NCI-H187 (cell line): ENCODE measurements at places on chromosomes 11 and 22.

DNA sequence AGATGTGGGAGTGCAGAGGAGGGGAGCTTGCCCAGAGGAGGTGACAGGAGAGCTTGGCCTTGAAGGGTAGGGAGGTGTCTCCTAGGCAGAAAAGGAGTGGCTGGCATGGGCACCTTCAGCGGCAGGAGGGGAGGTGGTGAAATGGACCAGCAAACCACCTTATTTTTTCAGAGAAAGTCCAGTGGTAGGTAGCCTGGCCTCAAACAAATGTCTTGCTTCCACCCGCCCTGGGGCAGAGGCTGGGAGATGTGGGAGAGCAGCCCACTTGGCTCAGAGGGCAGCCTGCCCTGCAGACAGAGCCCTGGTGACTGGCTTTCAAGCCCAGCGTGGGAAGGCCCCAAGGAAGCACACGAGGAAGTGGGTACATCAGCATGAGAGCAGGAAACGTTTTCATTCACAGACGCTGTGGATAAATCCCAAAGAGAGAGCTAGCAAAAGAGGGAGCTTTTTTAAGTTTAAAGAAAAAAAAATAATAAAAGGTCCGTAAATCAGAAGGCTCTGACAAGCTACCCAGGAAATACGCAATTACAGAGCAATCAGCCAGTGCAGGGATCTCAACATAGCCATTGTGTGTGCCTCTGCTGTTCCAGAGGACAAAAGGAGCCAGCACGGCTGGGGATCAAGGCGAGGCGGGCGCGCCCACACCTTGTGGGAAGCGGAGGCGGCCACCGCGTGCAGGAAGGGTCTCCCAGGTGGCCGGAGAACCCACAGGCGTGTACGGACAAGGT lies 238.7 kb upstream of the PLET1 start:
- DNase-seq = no peak

DNA sequence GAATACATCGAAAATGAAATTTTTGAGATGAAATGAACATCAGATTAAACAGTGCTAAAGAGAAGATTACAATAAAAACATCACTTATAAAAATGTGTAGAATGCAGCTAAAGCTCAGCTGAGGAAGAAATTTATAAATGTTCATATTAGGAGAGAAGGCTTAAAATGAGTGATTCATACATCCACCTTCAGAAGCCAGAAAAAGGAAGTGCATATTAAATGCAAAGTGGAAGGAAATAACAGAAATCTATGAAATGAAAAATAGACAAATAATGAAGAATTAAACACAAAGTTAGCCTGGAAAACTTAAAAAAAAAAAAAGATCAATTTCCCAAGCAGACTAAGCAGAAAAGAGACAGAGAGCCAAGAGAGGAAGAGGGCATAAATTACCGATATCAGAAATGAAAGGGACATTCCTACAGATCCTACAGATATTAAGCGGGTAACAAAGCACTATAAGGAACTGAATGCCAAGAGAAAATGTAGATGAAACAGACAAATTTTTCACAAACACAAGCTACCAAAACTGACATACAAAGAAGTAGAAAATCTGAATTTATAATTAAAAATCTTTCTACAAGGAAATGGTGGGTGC lies 7.2 kb upstream of the MOB2 start:
- DNase-seq = no peak

DNA sequence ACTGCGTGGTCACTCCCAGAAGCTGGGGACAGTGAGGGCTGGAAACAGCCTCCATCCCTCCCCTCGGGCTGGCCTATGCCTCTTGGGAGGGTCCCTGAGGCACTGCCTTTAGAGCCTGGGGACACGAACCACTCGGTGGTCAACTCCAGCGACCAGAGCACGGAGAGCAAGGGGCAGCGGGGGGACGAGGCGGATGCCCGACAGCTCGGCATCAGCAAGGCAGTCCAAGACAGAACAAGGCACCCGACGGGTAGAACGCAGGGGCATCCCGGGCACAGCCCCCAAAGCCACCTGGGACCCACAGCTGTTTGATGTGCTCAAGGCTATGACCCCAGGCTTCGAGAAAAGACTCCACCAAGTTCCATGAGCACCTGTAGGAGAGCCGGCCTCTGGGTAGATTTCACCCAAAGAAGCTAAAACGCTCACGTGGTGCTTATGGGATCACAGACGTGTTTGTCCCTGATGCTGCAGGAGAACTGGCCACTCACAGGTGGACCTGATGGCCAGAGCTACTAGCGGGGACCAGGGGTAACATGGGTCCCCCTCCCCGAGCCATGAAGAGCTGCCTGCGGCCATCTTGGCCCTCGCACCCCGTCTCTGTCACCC lies 510 bp upstream of the LSP1 start:
- no peak for DNase-seq

DNA sequence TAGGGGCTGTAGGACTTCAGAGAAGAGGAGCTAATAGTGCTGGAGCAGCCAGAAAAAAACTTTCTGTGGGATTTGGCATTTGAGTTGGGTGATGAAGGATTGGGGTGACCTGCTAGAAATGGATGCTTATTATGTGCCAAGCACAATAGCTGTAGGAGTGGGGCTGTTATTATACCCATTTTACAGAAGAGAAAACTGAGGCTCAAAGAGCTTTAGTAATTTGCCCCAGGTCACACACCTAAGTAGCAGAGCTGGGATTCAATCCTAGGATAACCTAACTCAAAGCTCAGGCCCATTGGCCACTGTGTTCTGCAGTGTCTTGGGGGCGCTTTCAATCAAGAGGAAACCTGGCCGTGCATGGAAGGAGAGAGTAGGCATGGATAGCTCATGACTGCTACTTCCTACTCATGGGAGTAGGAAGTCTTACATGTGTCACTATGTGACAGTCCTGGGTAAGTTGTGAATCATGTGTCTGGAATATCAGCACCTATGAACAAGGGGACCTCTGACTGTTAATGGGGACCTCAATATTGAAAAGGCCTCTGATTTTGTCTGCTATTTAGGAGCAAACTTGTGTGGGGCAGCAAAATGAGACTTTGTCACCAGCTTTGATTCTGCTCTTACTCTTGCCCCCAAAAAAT lies 6.1 kb upstream of the ELF5 start:
- no peak for DNase-seq

DNA sequence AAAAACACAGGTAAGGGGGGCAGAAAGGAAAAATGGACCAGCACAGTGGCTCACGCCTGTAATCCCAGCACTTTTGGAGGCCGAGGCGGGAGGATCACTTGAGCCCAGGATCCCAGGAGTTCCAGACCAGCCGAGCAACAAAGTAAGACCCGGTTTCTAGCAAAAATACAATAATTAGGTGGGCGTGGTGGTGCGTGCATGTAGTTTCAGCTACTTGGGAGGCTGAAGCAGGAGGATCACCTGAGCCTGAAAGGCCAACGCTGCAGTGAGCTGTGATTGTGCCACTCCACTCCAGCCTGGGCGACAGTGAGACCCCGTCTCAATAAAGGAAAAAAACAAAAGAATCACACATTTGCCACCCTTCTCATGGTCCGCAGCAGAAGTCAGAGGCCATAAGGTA lies 519.4 kb downstream of the BRD1 start:
- DNase-seq = no peak

GRCh38 chr11:103862802-103863174 lies 173.7 kb upstream of the DDI1 start:
- DNase-seq = no peak

- DNase-seq = no peak
These were observed 6.7 kb downstream of the CSNK2A3 start for GRCh38 chr11:11346303-11346702.

DNA sequence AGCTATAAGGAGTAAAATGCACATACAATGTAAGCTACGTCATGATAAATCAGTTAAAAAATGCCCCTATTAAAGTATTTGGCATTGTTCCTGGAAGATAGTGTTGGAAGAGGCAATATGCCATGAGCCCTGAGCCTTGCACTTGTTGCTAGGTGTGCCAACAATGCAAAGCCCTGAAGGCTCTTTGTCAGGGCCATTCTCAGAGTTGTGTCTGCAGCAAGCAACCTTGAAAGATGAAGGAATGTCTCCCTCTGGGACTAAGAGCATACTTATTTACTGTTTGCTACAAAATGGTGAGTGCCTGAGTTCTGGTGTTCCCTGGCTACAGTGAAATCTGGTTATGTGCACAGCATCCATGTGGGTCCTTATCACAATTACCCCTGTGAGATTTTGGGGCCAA lies 322.3 kb upstream of the FAT3 start:
- no peak for DNase-seq

GRCh38 chr11:2655834-2656622 lies 43.8 kb downstream of the KCNQ1OT1 start:
- DNase-seq = no peak

GRCh38 chr11:126452241-126453101 lies 97.0 kb downstream of the ST3GAL4 start:
- no peak for DNase-seq

DNA sequence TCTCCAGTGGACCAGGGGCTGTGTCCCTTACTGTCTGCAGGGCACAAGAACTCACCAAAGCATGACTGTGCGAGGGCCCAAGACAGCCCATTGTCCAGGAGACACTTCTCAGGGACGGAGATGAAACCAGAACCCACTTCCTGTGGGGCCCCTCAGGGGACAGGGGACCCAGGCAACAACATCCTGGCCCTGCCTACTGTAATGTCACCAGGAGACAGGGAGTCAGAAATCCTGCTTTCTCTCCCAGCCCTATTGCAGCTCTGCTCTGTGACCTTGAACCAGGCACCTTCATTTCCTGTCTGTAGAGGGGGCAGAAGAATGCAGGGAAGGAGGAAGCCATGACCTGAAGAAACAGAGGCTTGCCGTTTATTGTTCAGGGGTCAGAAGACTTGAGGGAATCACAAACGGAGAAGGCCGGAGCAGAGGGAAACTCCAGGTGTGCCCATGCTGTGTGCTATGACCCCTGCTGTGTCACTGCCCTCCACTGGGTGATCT lies 98.0 kb downstream of the NAT10 start:
- no peak for DNase-seq

DNA sequence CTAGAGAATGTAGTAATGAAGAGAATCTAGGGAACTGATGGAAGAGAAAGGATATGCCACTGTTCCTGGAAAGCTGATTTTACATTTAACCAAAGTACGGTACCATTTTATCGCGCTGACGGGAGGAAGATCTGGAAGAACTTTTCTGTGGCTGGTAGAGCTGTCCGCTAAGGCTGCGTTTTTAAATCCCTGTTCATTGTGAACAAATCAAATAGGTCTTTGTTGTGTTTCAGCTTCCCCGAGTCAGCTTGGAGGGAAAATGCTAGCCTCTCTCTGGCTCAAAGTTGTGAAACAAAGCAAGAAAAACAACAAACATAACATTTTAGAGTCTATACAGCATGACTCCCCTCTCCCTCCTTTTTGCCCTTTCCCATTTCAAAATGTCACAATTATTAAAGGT lies 34.4 kb downstream of the FBXO7 start:
- DNase-seq = no peak

DNA sequence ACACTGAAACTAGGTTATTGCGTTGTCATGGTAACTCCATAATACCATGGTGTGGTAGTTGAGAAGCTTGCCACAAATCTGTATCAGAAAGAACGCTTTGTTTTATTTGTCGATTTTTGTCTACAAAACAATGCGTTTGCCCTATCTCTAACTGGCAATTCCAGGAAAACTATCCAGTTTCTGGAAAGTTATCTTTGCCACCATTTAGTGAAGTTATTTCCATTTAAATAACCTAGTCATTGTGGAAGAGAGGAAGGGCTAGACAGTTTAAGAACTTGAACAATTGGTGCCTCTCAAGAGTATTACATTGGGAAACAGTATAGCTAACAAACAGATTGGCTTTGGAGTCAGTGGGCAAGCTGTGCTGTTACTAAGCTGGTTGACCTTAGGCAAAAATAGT lies 7.9 kb downstream of the HSD17B12 start:
- no peak for DNase-seq

DNA sequence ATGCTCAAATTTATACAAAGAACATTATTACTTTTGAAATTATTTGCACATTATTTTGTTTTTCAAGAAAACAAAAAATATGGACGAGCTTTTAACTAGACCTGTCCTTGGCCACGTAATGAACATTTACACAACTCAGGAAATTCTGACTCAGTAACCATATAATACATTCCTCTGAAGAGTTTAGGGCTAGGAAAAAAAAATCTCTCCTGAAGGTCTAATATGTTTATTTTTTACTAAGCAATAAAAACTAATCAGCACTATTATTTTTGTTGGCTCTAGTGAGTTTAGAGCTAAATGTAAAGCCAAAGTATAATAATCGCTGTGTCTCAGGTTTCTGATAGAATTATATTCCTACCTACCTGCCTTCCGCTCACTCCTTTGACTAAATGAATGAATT lies 187.5 kb downstream of the SWAP70 start:
- DNase-seq = no peak

DNA sequence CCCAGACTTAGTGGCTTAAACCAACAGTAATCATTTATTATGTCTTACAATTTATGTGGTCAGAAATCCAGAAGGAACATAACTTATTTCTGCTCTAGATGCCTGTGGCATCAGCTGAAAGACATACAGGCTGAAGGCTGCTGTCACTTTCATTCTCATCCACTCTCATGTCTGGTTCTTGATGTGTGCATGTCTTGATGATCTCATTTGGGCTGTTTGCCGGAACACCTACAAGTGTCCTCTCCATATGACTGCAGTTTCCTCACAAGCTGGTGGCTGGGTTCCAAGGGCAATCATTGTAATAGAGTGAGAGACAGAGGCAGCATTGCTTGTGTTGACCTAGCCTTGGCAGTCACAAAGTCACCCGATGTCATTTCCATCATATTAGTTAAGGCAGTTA lies 1375.9 kb upstream of the RAG2 start:
- no peak for DNase-seq

DNA sequence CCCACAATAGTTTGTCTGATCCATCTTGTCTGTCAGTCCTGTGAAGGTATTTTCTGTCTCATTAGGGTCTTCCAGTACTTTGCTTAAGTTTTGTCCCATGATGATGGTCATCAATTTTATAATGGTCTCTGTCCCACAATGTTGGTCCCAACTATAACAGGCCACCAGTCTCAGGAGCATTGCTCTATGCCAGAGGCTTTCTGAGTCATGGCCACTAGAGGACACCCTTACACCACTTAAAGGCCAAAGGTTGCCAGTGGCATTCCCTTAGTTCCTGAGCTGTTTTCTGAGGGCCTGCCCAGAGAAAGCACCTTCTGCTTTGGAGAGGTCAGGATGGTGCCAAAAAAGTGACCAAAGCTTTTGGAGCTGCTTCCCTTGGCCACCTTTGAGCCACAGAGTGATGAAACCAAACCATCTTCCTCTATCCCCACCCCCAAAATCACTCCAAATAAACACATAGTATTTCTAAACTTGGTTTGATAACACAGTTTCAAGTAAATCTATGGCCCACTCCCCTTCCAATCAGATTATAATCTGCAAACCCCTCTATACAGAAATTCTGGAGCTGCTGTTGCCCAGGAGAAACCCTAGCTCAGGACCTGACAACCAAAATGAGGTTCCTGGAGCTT lies 19.3 kb downstream of the EIF3F start:
- no peak for DNase-seq

DNA sequence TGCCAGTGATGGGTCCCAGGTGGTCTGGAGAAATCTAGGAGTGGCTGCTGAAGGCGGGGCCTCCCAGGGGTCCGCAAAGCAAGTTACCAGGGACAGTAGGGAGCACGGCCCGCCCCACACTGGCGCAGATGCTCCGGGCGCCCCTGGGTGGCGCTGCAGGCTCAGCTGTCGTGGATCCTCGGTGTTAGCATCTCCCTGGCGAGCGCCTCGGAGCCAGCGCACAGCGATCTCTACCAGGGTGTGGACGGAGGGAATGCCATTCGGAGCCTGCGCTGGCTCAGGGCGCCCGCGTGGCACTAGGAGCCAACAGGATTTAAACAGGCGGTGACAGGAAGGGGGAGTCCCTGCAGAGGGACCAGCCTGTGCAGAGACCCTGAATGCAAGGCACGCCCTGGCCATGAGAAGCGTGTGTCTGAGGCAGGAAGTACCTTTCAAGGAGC lies 20.2 kb downstream of the FADS3 start:
- DNase-seq = peak; percentile 53
